Kidney tubule cell (primary cell): ENCODE measurements at places on chromosomes 12 and 14.

DNA sequence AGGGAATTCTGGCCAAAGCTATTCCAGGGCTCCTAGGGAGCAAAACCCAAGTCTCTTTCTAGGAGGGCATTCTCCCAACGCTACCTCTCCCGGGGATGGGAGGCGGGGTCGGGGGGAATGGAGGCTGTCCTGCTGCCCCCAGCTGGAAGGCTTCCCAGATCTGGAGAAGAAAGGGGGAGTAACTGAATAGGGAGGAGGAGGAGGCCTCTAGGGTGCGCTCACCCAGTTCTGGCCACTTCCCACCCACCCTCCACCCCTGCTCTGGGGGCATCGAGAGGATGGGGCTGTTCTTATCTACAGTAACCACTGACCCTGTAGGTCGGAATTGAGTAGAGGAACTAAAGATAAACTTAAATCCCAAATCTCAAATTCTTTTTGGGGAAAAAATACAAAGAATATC lies 579 bp upstream of the RNASE1 start:
- DNase-seq, result no peak

DNA sequence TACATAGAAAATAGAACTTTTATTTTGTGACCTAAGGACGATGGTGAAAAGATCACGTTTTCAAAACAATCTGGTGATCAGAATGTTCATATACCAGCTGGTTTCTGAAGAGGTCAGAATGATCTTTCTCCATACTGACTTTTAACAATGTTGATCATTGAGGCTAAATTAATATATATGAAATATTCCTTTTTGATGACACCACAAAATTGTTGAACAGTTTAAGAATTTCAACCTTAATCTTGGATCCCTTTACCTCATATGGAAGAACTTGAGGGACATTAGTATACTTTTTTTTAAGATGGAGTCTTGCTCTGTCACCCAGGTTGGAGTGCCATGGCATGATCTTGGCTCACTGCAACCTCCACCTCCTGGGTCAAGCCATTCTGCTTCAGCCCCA lies 2.8 kb upstream of the REP15 start:
- DNase-seq, result no peak

DNA sequence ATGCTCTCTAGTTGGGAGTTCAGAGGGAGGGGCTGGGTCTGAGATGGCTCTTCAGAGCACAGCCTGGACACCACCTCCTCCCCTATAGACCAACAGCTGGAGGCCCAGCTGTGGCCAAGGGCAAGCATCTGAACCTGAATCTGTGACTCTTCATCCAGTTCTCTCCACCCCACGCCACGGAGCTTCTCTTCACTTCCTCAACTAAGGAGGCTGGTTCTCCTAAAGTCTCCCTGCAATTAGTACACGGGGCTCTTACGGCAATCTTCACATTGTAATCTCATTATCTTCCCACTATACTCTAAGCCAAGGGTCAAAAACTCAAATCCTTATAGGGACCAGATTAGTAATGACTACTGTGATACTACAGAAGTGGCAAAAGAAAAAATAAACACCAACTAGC lies 9.8 kb downstream of the NRDE2 start:
- DNase-seq, result no peak

DNA sequence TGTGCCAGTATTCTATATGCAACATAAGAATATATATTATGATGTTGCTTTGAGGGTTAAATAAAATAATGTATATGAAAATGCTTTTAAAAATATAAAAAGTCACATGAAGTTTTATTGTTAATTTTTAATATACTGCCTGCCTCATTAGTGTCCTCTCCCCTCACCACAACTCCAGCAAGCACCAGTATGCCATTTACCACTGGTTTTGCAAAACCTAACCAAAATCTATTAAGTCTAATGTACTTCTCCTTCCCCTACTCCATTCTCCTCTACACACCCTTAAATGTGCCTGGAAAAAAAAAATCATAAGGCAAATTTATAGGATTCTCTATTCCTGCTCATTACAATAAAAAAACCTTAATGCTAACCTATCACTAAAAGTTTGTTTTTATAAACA lies 24.0 kb upstream of the GNG2 start:
- no peak for DNase-seq

GRCh38 chr12:92424338-92424737 lies 278.5 kb upstream of the PLEKHG7 start:
- DNase-seq, result peak; percentile 34

DNA sequence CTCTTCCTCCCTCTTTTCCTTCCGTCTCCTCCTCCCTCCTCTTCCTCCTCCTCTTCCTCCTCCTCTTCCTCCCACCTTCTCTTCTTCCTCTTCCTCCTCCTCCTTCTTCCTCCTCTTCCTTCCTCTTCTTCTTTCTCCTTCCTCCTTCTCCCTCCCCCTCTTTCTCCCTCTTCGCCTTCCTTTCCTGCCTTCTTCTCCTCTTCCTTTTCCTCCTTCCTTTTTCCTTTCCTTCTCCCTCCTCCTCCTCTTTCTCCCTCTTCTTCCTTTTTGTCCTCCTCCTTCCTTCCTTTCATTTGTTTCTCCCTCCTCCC lies 36.0 kb downstream of the MEG3 start:
- no peak for DNase-seq

DNA sequence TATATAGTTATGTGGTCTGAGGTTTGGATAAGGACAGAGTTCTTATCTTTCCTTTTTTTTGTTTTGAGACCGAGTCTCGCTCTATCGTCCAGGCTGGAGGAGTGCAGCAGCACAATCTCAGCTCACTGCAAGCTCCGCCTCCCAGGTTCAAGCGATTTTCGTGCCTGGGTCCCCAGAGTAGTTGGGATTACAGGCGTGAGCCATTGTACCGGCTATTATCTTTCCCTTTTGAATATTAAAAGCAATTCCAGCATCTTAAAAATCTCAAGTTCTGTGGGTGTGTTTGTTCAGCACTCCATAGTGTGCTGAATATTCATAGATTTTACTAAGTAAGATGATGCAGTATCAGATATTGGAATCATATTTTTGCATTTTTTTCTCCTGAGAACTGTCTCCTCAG lies 404.4 kb upstream of the RGS6 start:
- DNase-seq, result no peak

DNA sequence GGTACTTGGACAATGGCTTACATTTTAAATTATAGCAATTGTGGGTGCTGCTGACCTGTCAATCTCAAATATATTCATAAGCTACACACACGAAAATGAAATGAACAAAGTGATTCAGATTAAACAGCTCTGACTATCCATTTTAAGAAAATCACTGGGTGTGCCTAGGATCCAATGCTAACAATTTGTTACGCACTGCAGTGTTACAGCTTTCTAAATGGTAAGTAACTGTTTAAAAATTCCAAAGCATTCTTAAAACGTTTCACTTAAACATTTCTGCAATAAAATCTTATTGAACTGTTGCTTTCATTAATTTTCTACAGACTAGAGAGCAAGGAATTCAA lies 18.9 kb downstream of the LMO3 start:
- no peak for DNase-seq

GRCh38 chr12:5172886-5173285 lies 129.2 kb downstream of the KCNA5 start:
- no peak for DNase-seq

DNA sequence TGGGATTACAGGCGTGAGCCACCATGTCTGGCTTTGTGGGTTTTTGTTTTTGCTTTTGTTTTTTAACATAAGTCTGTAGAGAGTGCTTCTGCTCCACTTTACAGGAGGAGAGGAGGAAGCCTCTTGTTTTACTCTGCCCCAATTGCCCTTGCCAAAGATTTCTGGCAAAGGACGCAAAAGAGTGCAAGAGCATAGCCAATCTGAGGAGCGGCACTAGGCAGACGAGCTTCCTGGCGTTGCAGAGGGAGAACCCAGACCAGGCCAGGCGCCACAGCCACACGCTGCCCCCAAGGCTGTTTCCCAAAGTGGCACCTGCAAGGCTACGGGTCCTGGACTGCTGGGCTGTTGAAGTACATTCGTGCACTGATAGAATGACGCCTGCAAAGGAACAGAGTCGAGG lies 96.2 kb downstream of the BBS10 start:
- DNase-seq, result no peak

GRCh38 chr12:23368590-23368989 lies 580.9 kb downstream of the SOX5 start:
- DNase-seq, result no peak

DNA sequence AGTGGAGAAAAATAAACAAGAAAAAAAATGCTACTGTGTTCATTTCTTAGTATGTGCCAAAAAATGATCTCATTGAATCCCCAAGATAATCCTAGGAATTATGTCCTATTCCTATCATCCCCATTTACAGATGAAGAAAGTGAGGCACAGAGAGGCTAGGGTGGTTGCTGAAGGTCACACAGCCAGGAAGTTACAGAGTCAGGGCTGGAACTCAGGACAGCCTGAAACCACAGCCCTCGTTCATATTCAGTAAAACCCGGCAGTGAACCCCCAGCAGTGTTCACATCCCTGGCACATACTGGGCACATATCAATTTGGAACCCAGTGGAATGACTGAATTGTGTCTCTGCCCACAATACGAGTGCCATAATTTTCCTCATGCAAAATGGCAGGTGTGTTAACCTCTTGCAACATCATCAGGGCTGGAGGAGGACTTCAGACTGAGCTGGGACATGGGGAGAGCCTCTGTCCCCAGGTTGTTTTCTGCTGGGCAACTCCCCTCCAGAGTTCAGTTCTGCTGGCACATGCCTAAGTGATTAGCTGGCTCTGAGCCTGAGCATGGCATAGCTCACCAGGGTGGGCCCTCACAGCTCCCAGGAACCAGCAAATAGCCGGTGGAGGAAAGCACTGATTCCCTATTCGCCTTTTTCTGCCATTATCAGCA lies 2.0 kb upstream of the PPP1CC start:
- DNase-seq, result peak; percentile 72

DNA sequence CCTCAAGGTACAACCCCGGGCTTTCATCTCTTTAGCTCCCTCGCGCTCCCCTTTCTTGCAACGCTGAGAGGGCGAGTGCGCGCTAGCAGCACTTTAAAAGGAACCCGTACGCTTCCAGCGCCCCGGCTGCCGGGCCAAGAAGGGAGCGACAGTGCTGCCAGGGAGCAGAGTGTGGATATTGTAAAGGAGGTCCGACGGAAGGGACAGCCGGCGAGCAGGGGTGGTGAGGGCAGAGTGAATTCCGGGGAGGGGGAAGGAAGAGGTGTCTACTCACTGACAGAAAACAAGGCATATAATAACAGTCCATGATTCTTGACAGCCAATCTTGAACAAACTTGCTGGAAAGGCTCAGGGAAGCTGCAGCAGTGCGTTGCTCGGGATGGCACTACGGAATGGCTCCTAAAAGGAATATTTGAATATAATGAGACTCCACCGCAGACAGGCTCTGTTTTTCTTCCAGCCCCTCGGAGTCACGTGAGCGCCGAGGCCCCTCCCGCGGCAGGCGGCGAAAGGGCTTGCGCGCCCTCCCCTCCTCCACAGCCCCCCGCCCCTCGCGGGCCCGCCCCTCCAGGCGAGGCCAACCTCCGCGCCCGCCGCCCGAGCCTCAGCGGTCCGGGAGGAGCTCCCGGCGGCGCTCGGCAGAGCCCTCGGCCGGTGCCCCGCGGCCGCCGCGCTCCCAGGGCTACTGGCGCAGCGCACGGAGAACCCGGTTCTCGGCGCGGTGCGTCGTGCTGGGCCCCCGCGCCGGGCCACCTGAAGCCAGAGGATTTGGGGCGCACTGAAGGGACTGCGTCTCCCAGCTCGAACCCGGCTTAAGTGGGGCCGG lies 3.4 kb downstream of the BMP4 start:
- DNase-seq, result peak; percentile 72

DNA sequence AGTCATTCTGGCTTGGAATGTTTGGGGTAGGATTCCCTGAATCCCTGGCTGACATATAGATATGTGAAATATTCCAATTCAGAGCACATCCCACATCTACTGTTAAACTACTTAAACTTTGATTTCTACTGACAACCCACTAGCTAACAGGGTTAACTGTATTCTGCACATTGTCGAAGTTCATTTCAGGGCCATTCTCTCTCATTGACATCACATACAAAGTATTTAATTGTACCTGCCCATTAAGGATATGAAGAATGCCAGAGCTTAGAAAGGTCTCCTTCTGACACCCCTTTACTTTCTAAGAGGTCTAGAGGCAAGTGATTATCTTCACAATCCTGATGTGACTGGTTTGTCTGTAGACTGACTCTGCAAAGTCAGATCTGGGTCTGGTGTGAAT lies 2.8 kb upstream of the DCN start:
- DNase-seq, result no peak

DNA sequence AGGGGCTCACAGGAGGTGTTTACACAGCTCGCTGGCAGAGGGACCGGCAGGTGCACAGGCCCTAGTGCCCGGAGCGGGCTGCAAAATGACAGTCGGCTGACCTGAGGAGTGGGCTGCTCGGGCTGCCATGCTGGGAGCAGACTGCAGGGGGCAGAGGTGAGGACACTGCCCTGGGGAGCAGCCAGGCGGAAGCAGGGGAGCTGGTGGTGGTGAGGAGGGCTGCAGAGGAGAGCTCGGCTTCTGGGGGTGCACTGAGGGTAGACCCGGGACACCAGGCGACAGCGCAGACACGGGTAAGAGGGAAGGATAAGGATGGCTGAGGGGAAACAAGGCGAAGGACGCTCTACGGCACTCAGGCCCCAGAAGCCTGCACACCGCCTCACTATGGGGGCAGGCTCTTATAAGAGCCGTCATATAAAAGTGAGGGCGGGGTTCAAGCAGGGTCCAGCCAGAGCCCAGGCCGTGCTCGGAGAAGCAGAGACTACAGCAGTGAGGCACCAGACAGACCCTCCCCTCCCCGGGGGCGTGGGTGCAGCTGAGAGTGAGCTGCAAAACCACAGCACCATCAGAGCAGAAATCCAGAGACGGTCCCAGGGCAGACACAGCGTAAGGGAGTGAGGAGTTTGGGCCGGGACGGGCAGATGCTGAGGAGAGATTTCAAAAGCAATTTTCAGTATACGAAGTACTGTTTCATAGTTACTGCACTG lies 62.5 kb downstream of the CCDC88C start:
- no peak for DNase-seq

DNA sequence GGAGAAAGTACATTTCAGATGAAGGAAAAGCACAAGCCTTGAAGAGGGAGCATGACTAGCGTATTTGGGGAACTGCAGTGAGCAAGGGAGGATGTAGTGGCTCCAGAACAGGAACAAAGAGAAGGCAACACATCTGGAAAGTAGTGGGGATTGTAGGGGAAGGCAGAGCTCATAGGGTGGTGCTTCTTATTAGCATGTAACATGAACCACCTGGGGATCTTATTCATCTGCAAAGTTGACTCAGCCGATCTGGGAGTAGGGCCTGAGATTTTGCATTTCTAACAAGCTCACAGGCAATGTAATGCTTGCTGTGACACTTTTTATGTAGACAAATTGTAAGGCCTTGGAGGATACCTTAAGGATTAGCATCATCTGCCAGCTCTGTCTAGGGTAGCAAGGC lies 447.3 kb downstream of the NELL2 start:
- DNase-seq, result no peak

GRCh38 chr14:104872469-104873341 lies 7.6 kb downstream of the CEP170B start:
- peak; percentile 49 for DNase-seq

DNA sequence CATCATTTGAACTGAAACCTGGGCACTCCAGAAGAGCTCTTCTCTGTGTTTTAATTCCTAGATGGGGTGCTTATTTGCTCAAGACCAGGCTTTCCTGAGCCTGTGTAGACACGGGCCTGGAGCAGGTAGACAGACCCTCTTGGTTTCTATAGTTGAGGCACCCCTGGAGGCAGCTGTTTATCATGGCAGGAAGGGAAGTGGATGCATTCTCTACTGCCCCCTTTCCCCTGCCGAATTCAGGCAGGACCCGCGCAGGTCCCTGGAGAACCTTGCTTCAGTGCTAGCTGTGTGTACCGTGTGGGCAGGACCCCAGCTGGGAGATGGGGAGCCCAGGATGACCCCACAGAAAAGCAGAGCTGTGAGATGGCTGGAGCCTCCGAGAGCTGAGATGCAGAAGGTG lies 6.0 kb downstream of the CACNA1C start:
- DNase-seq, result no peak
